ENCODE measurements at places on chromosomes 2 and 18. TPM values are rescaled to one million over a fixed set of nuclear protein-coding genes. Genes with fewer than 3 reads are reported as not detected.
A peak's percentile ranks its signal among the peaks of the same experiment; 100 is the strongest.

DNA sequence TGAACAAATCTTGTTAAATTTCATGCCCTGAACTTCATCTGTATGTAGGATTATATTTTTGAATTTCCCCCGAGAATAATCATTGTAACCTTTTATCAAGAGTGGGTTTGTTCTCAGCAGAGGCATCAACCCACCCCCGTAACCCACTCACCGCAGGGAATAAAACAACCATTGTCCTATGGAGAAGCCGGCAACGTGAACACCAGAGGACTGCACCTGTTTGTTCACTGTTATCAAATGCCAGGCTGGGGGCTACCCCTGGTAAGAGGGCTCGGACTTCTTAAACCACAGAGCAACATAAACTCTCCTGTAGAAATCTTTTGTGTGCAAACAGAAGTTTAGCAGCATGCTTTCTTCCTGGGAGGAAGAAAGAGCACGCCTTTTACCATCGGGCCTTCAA lies 610.4 kb downstream of the ERBB4 start:
- no peak for DNase-seq

- no peak for DNase-seq
These were observed 83.5 kb downstream of the NFATC1 start for GRCh38 chr18:79479116-79479760.

DNA sequence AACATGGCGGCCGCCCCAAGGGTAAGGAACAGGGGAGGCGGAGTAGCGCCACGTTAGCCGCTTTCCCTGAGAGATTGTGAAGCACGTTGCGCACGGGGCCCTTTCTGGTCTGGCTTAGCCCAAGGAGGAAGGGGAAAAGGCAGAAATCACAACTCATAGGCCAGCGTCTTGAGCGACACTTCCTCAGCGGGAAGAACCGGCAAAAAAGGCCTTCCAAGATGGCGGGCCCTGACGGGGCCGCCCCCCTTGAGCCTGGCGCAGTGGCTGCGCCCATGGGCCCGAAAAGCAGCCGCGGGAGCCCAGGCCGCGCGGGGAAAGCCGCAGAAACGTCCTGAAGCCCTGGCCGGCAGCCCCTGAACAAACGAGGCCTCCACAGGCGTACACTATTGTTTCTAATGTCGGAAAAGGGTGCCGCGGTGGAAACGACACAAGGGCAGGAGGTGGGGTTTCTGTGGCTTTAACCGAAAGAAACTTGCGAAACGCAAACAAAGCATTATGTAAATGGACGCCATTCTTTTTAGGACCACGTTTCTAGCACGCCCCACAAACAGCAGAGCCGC lies 919 bp upstream of the PCBP1 start:
- peak; percentile 82 for DNase-seq

- no peak for DNase-seq
These were observed 255.7 kb upstream of the ATP5MC3 start for GRCh38 chr2:175437167-175437566.

DNA sequence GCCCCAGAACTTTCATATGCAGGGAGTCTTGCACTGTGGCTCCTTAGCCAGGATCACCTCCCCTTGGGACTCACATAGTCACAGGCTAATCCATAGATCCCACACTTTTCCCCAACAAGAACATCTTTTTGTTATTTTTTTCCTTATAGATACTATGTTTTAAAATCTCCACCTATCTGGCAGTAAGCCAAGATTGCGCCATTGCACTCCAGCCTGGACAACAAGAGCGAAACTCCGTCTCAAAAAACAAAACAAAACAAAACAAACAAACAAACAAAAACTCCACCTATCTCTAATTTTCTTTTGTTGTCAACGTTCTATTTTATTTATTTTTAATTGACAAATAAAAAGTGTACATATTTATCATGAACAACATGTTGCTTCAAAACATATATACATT lies 141.7 kb downstream of the PDE11A start:
- no peak for DNase-seq

GRCh38 chr18:24272229-24272525 lies 125.4 kb downstream of the OSBPL1A start:
- DNase-seq, result peak; percentile 53

DNA sequence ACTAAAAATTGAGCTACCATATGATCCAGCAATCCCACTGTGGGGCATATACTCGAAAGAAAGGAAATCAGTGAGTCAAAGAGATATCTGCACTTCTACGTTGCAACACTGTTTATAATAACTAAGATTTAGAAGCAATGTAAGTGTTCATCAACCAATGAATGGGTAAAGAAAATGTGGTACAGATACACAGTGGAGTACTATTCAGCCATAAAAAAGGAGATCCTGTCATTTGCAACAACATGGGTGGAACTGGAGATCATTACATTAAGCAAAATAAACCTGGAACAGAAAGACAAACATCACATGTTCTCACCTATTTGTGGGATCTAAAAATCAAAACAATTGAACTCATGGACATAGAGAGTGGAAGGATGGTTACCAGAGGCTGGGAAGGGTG lies 385.0 kb upstream of the TRIB2 start:
- DNase-seq, result no peak

DNA sequence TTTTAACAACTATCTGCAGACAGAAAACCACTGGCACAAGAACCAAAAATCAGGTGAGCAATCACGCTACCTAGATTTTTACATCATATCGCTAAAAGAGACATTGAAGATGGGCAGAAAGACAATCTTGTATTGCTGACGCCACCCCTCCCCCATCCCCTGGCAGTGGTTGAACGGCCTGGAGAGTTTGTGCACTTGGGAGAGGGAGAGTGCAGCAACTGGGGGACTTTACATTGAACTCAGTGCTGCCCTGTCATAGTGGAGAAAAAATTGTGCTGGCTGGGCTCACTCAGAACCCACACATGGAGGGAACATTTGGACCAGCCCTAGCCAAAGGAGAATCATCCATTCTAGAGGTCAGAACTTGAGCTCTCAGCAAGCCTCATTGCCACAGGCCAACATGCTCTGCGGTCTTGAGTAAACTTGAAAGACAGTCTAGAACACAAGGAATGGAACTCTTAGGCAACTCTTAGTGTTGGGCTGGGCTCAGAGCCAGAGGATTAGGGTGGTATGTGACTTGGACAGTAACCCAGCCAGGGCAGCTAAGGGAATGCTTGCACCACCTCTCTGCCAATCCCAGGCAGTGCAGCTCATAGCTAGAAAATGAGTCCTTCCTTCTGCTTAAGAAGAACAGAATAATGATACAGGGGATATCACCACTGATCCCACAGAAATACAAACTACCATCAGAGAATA lies 220.0 kb upstream of the CYP26B1 start:
- peak; percentile 91 for DNase-seq

GRCh38 chr18:63897072-63897471 lies 9.6 kb downstream of the SERPINB2 start:
- no peak for DNase-seq

DNA sequence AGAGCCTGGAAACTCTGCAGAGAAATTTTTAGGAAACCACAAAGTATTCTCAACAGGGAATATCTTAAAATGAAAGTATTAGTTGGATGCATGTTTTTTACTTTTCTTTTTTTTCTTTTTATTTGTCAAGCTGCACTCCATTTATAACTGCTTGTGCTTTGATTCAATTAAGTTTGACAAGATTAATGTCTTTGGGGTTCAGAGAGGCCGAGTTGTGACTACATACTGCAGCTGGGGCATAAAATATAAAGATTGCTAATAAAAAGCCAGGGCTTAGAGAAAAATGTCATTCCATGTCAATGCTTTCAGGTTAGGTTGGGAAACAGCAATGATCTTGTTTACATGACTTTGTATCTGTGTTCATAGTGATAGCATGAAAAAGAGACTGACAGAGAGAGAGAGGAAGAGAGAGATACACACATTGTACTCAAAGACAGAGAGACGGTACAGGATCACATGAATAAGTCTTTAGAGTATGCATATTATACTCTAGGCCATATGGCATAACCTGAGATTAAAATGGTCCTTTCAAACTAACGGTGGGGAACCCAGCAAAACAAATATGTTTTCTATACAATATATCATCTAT lies 1022.3 kb upstream of the CNTNAP5 start:
- no peak for DNase-seq

DNA sequence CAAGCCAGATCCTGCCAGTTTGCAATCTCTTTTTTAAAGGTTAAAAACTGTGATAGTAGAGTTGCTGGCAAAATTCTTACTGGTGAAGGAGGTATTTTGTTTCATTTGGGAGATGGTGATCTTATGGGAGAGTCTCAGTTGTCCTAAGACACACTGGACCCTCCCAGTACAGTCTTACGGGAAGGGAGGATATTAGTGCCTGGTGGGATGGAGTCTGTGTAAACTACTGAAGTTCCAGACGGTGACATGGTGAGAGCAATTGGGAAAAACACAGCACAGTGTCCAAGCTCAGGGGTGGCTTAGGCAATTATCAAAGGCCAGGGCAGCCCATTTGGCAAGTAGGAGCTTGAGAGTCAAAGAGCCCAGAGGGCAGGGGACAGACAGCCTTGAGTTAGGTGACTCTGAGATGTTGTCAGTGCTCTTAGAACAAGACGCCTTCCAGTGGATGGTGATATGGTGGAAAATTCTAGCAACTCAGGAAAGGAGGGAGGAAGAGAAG lies 143.7 kb upstream of the CCDC68 start:
- no peak for DNase-seq

- no peak for DNase-seq
These were observed 28.0 kb downstream of the LHCGR start for GRCh38 chr2:48727560-48727959.

DNA sequence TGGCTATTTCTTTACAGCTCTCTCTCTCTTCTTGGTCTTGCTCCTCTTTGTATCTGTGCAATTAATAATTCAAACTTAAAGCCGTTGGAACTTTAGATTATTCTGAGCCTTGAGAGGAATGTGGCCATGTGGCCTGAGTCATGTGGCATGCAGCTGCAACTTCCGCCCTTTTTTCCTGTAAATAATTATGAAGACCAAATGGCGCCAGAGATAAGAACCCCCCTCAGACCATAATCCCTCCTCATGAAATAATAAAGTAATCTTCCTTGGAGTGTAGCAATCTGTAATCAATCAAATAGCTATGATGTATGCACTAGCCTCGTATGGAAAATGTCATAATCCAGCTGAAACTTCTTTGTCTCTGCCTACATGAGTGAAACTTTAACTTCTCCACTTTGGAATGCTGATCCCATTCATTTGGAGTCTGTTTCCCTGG lies 13.5 kb upstream of the TWSG1 start:
- DNase-seq, result no peak

DNA sequence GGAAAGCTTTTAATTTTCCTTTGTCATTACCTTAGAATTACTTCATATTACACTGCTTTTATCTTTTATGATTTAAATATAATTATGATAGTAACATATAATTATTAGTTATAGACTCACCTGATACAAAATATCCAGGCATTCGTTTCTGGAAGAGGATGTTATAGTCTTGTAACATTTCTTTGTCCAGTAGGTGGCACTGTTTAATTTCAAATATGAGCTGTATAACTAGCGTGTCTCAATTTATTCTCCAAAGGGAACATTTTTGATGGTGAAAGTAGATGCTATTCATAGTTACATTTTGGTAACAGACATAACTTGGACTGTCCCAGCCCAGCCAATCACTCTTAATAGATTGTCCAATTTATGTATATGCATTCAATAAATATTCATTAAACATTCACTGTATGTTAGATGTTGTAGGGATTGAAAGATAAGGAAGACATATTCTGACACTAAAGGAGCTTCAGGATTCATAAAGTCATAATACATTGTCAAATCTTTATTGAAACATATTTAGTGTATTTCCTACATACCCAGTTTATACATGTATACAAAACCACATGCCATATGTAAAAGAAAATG lies 19.2 kb downstream of the DAW1 start:
- peak; percentile 62 for DNase-seq

DNA sequence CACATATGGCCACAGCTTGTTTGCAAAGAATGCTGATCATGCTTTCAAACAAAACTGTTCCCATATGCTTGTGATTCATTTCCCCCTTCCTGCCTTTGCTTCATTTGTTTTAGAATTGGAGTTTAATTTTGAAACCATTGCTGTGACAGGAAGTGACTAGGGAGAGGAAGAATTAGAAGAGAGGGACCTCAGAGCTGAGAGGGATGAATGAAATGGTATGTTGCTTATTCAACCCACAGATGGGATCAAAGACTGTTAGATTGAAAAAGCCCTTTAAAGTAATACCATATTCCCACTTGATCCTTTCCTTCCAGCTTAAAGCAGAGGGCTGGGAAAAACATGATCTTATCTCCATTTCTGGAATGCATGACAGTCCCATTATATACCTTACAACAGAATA lies 106.2 kb upstream of the RNF152 start:
- DNase-seq, result peak; percentile 64

DNA sequence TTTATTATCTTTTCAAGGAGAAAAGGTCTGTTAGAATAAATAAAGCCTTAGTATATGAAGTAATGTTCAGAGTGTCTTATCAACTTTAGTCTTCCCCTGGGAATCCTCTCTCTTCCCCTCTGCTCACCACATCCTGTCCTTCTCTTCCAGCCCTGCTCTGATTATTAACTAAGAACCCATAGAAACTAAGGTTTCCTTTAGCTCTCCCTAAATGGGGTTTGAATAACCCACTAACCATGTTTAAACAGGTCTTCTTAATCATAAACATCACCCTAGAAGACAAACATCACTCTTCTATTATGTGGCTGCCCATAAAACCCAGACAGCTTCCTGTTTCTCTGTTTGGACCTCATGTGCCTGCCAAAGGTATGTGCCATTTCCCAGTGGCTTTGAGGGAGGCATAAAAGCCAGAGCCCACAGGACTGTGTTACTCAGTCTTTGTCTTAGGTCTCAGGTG lies 50.1 kb downstream of the SLC14A1 start:
- DNase-seq, result peak; percentile 88

DNA sequence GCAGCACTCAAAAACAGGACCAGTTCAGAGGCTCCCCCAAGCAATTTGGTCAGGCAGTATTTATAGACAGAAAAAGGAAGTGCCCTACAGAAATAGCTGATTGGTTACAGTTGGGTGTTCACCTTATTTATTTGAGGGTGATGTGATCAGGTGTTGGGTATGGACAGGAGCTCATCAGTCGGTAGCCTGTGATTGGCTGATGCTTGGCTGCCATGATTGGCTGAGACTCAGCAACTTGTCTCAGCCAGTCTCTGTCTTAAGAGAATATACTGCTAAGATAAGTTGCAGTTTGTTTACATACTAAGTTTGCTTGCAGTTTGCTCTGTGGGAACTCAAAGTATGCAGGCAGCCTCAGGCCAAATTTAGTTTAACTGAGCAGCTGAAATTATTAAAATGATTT lies 9.4 kb downstream of the ABCG8 start:
- DNase-seq, result no peak

GRCh38 chr2:98564541-98565132 lies 43.7 kb downstream of the COA5 start:
- no peak for DNase-seq

The SERPINB11 gene
- not detected for total RNA-seq

The ABCG5 gene
- not detected for total RNA-seq

The RNF144A gene
- total RNA-seq, result 1.8 TPM

The NEURL3 gene
- total RNA-seq, result 31.1 TPM

The LRRC30 gene
- total RNA-seq, result not detected

The CYTIP gene
- total RNA-seq, result 0.94 TPM

The PRKAG3 gene
- not detected for total RNA-seq

The CYRIA gene
- total RNA-seq, result 9.2 TPM

The REG3G gene
- total RNA-seq, result not detected

The CHRND gene
- not detected for total RNA-seq

The IMP4 gene
- total RNA-seq, result 102 TPM

The HOXD9 gene
- 2.4 TPM for total RNA-seq

The CXCR2 gene
- not detected for total RNA-seq

The OSR1 gene
- total RNA-seq, result 0.80 TPM
